ENCODE measurements at places on chromosomes 1 and 21. TPM values are rescaled to one million over a fixed set of nuclear protein-coding genes. Genes with fewer than 3 reads are reported as not detected.

Gene CLCNKA
- polyA plus RNA-seq, result 0.17 TPM

Gene GNG4
- 280 TPM for polyA plus RNA-seq

Gene NTMT2
- 0.59 TPM for polyA plus RNA-seq

Gene C1orf56
- polyA plus RNA-seq, result 16.2 TPM

Gene PPP1R12B
- 5.9 TPM for polyA plus RNA-seq

Gene CHIA
- polyA plus RNA-seq, result not detected

Gene OVAAL
- polyA plus RNA-seq, result not detected

Gene SPRR1A
- polyA plus RNA-seq, result 91.9 TPM

Gene LYPD8
- 1.1 TPM for polyA plus RNA-seq

Gene TENT5C
- polyA plus RNA-seq, result 0.20 TPM

Gene NEGR1
- 11.2 TPM for polyA plus RNA-seq

Gene UTP25
- polyA plus RNA-seq, result 3.1 TPM

Gene SFN
- 50.6 TPM for polyA plus RNA-seq
